ENCODE measurements at places on chromosomes 7 and 10.

DNA sequence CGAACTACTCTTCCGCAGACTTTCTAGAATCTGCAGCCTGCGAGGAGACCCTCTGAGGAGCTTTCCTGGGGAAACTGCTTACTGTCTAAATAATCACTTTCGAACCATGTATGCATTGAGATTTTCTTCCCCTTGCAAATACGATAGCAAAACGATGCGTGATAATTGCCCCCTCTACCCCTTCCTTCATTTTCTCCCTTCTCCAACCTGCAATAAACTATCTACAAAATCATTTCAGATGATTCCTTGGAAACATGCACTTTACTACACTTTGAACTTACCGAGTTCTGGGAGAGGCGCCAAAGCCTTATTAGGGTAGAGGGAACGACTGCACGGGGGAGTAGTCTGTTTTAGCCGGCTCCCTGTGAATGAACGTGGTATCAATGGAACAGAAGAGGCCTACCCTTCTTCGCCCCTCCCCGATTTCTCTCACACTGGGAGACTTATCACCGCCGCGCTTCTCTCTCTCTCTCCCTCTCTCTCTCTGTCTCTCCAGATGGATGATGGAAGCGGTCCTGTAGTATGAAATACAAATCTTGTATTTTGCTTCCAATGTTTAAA is at the start of gene FGFBP3:
Gene FGFBP3 (minus strand): TSS at position 370 of the 561 bp plus-strand sequence. CDS start 517 bp downstream, outside the sequence.
- DNase-seq = peak; percentile 22

GRCh38 chr10:25455980-25456567 is 281.3 kb downstream of the GPR158 start:
- DNase-seq = no peak

DNA sequence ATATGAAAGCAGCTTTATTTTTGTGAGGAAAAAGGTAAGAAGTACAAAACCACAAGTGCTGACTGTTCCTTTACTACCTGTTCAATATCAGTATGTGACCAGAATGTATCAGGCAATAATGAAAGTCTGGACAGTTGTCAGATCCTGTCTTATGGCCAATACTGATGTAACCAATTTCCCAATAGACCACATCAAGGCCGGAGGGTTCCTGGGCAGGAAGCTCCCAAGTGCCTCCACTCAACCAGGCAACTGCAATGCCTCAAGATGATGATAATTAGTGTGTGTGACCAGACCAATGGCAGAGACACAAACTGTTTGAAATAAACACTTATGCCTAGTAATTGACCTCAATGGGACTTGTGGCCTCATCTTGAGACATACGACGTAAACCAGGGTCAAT is 149.4 kb upstream of the ASAH2 start:
- DNase-seq = no peak

DNA sequence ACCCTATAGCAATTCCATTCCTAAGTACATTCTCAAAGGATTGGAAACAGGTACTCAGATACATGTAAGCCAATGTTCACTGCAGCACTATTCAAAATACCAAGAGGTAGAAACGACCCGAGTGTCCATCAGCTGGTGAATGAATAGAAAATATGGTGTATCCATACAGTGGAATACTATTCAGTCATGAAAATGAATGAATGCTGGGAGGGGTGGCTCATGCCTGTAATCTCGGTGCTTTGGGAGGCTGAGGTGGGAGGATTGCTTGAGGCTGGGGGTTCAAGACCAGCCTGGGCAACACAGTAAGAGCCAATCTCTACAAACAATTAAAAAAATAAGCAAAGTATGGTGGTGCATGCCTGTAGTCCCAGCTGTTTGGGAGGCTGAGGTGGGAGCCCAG is 62.8 kb downstream of the CLEC2L start:
- no peak for DNase-seq

DNA sequence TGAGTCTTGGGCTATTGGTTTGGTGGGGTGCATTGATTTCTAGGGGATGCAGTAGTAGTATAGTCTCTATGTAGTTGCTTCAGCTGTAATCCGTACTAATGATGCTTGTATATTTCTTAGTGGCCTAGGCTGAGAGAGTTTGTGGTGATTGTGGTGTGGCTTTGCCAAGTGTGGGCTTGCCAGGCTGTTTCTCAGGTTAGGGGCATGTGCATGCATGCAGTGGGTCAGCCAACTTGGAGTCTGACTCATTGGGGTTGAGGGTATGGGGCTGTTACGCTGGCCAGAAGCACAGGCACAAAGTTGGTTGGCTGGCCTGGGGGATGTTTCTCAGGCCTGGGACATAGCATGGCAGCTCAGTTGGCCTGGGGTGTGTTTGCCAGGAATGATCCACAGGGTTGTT is 25.7 kb upstream of the PLA2G12B start:
- DNase-seq = no peak

GRCh38 chr7:92766461-92767003 is 69.8 kb downstream of the CDK6 start:
- no peak for DNase-seq

DNA sequence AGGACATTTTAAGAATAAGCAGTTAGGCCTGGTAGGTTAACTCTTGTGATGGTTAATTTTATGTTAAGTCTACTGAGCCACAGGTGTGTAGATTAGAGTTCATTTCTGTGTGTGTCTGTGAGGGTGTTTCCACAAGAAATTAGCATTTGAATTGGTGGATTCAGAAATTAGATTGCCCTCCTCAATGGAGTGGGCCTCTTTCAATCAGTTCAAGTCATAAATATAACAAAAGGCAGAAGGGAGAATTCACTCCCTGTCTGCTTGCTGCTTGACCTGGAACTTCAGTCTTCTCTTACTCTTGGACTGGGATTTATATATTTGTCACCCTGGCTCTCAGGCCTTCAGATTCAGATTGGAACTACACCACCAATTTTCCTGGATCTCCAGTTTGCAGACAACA is 55.3 kb upstream of the POM121L12 start:
- DNase-seq = no peak

GRCh38 chr7:118104812-118105441 is 79.0 kb upstream of the LSM8 start:
- no peak for DNase-seq

DNA sequence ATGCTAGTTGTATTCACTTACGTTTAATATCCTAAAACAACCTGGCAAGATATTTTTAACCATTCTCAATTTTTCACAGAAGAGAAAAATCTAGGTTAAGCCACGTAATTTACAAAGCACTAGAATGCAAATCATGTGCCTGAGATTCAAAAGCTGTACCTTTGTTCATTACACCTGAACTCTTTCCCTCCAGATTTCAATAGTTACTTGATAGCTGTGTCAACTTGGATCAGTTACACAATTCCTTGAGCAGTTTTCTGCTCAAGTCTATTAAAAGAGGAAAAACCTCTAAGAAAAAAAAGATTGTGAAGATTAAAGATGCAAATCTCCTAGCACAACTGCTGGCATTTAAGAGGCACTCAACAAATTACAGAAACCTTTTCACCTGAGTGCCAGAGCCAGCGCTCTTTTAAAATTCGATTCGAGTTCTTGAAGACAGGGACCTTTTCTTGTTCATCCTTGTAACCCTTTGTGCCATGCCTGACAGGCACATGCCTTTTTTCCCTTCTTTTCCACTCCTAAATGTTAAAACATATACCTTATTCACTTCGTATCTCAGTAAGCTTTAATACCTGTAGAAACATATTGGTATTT is 886 bp downstream of the NSUN6 start:
- DNase-seq = no peak

- no peak for DNase-seq
These were observed 20.8 kb upstream of the NRP1 start for GRCh38 chr10:33355274-33355673.

DNA sequence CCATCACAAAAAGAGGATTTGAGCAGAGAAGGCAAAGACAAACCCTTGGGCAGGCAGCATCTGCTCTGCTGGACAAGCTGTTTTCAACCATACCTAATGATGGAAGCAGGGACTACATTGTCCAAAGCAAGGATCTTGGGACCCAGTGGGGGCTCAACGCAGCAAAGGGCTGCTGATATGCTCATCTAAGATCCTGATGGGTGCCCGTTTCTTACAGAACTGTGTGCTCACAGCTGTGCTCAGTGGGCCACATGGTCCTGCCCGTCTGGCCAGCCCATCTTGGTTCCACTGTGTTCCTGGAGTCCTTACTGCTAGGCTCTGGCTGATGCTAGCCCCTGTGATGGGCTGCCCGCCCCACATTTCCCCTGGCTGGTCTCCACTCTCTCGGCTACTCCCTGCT is 36.1 kb downstream of the GPRIN2 start:
- no peak for DNase-seq

- no peak for DNase-seq
These were observed 36.0 kb upstream of the OTUD1 start for GRCh38 chr10:23402856-23403255.

- DNase-seq = no peak
These were observed 65.2 kb downstream of the TCF7L2 start for GRCh38 chr10:113015201-113015600.

DNA sequence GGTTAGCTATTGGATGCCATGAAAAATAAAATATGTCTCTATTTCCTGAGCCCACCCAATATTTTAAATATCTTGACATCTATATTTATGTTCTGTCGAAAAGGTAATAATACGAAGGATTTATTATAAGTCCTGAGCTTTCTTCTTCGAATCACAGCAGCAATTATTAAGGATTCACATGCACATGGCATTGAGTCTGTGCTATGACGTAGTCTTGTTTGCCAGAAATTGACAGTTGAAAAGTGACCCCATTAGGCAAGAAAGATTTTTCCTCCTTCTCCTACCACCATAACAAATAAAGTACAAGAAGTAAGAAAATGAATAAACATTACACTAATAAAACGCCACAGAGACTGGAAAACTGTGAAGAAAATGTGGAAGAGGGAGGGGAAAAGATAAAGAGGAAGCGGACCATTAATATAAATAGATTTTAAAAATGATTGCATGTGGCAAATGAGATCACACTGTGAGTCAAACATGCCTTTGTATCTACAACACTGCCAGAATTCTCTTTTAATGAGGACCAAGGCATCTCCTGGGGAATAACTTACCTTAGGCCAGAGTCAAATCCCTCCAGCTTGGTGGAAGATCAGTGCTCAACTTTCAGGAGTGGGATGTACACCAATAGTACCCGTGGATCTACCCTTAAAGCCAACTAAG is 21.6 kb downstream of the FZD1 start:
- no peak for DNase-seq

GRCh38 chr7:79868010-79868409 is 266.6 kb upstream of the GNAI1 start:
- DNase-seq = peak; percentile 14

GRCh38 chr10:115857856-115858255 is 415.1 kb downstream of the GFRA1 start:
- no peak for DNase-seq

DNA sequence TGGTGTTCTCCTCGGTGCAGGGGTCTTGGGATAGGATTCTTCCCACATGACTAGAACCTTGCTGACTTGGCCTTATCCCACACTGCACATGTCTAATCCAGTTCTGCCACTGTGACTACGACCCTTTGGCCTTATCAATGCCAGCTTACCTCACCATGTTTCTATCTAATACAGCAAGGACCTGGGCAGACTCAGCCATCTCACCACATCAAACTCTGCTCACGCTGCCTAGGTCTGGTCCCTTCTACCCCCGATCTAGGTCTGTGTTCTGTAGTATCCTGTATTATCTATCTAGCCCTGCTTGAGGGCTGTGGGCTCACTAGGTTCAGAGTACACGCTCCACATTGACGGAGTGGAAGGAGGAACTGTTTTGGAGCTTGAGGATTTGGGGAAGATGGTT is 282.4 kb downstream of the HPSE2 start:
- no peak for DNase-seq

GRCh38 chr10:3807928-3808496 is 23.0 kb upstream of the KLF6 start:
- no peak for DNase-seq

GRCh38 chr10:121450247-121450646 is 148.0 kb downstream of the FGFR2 start:
- no peak for DNase-seq

DNA sequence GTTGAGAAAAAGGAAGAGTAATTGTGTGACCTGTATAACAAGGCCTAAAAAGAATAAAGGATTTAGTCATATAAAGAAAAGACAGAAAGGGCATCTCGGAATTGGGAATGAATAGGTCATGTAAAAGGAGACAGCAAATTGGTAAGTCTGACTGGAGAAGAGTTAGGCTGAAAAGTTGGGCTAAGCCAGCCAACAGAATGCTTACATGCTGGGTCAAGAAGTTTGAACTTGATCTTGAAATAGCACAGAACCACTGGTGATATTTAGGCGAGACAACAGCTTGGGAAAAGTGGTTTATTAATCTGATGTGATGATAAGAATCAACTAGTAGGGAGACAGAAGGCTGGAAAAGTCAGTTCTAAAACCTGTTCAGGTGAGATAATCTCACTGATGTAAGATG is 4.8 kb downstream of the IDE start:
- no peak for DNase-seq

- no peak for DNase-seq
These were observed 647.7 kb upstream of the GALNT17 start for GRCh38 chr7:70484255-70484654.

DNA sequence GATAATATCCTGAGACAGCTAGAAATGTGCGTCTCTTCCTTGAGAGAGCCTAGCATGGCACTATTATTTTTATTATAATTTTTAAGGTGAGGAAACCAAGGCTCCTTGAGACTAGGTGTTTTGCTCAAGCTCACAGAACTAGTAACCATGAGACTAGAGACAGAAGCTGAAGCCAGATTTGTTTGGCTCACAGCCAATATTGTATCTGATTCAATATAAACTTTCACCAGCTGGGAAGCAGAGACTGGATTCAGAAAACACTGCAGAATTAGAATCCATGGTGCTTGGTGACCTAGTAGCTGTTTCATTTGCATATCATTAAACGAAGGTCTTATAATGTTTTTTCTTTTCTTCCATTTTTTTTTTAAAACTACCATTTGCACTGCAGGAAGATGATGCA is 64.4 kb downstream of the DNAJB9 start:
- no peak for DNase-seq

- no peak for DNase-seq
These were observed 5.8 kb downstream of the IDE start for GRCh38 chr10:92567952-92568600.

DNA sequence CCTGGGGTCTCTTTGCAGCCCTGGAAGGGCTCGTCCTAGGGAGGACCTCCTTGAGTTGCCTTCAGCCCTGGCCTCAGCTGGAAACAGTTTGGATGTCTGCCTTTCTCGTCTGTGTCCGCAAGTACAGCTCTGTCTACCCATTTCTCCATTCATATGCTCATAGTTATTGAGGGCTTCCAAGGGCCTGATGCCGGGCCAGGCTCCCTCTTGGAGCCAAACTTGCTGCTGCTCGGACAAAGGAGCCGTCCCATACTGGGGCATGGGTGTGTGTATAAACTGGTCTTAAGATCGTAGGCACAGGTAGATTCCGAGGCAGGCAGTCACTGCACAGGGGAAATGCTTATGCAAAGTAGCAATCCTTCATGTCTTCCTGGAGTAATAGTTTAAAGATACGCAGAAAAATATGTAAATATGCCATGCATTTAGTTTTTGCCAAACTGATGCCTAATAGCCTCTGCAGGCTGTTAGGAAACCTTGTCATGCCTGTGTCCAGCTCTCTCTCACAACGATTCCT is 117.0 kb upstream of the BTBD16 start:
- no peak for DNase-seq

GRCh38 chr10:48670978-48671913 is 13.4 kb upstream of the WDFY4 start:
- DNase-seq = no peak

- peak; percentile 0 for DNase-seq
These were observed 5.2 kb upstream of the SLC12A9 start for GRCh38 chr7:100847360-100847759.

Data from AG08396 (cell line).